ENCODE measurements at places on chromosomes 3 and 15.

DNA sequence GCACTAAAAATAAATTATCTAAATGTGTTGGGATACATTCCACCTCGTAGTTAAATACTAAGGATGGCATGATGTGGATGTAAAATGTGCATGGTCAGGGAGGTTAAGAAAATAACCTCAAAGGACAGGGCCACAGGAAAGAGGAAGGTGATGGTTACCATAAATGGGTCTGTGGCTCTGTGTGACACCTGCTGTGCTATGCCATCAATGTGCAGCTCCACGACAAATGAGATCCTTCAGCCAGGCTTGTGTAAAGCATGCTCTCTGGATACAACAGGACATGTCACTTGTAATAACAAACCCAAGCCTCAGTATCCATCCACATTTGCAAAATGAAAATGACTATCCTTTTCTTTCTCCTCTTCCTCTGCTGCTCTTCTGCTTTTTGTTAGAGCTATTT lies 456.7 kb upstream of the RASGRP1 start:
- DNase-seq: no peak

GRCh38 chr3:71680603-71681002 lies 44.6 kb downstream of the EIF4E3 start:
- DNase-seq: no peak

- no peak for DNase-seq
Observed at GRCh38 chr15:100120111-100120510, 221.7 kb downstream of the ADAMTS17 start.

GRCh38 chr3:122898298-122898697 lies 103.4 kb downstream of the SLC49A4 start:
- DNase-seq: no peak

- DNase-seq: no peak
Observed at GRCh38 chr15:66210684-66211083, 42.9 kb downstream of the MEGF11 start.

- no peak for DNase-seq
Observed at GRCh38 chr3:31880020-31880419, 101.0 kb downstream of the OSBPL10 start.

GRCh38 chr3:30458376-30459171 lies 147.8 kb upstream of the TGFBR2 start:
- no peak for DNase-seq

DNA sequence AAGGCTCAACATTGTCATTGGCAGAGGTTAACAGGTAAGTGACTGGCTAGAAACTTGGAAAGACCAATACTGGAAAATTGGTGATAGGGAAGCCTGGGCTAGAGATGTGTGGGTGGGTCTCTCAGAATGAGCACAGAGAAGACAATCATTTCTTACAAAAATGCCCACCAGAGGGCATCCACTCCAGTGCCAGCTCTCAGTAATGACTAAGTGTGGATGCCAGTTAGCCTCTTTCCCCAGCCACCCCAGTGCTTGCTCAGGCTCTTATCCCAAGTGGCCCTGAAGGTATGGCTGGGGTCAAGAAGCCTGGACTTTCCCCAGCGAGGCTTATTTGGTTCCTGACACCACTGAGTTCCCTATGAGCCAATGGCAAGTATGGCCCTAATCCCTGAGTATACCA lies 115.9 kb upstream of the ST8SIA2 start:
- DNase-seq: no peak

All from NCI-H1930 (cell line).